Colonic mucosa (tissue), 4 donors: ENCODE measurements at places on chromosomes 16 and 17. TPM values are rescaled to one million over a fixed set of nuclear protein-coding genes. Genes with fewer than 3 reads are reported as not detected.

DNA sequence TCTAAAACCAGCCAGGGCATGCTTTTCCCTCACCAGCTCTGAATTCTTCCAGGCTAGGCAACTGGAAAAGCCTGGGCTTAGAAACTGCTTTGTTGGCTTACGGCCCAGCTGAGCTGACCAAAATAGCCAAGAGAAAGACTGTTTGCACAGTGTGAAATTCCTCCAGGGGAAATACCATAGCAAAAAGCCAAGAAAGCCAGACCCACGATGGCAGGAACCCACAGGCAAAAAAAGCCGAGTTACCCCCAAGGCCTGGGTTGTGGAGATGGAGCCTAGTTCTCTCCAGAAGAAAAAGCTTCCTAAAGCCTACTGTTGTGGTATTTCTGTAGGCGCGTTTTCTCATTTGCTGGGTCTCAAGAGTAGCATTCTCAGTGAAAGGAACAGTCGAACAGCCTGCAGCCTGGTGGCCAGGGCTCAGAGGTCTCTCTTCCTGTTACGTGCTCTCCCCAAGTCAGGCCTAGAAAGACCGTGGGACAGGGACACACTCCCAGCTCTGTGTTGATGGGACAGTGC lies 9.2 kb downstream of the SP2 start:
- no peak overlapping the region for H3K4me3 ChIP-seq
- peak; percentile 40 for DNase-seq
- H3K36me3 ChIP-seq: no peaks in the 10 kb centered on the region
- H3K27ac ChIP-seq: peak overlapping the region; percentile 39
- H3K4me1 ChIP-seq: no peaks in the 10 kb centered on the region

Gene GGT6
- 163 TPM for total RNA-seq

DNA sequence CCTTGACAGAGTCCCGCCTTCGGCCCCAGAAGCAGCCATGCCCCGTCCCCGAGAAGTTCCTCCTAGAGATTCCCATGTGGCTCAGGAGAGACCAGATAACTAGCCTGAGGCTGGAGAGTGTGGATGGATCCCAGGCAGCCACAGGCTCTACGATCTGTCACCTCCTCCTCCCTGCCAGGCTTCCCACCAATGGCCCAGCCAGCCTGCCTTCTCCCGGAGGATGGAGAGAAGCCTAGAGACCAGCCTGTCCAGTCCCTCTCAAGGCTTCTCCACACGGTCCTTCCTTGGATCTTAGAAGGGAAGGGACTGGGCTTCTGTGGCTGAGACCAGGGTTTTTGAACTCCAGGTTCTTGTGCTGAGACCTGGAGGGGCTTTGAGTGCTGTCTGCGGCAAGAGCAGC lies 1.6 kb upstream of the SMTNL2 start:
- peaks cover 3% of the 10 kb centered on the region for H3K4me1 ChIP-seq
- H3K4me3 ChIP-seq: no peak overlapping the region

DNA sequence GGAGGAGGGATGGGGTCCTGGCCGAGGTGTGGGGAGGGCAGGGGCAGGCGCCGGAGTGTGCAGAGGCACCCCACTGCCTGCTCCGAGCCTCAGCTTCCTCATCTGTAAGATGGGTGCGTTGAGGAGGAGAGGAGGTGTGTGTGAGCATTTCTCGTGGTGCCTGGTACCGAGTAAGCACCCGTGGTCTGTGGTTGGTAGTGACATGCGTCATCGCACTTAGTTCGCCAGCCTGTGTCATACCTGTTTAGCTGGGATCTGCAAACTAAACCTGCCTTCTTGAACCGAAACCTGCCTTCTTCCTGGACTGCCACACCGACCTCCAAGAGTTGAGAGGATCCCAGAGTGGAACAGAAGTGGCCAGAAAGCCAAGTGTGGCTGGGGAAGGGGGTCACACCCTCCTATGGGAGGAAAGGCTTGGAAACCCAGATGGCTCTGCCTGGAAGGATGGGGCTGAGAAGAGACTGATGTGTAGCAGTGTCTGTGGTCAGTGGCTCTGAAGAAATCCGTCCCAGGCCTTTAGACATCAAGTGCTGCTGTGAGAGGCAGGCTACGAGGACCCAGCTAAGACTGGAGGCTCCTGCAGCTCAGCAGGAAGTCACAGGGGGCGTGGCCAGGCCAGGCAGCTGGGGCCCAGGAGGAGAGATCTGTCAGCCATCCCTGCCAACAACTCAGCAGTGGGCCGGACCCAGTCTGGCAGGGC lies 162.6 kb upstream of the PLCG2 start:
- H3K27me3 ChIP-seq: no peaks in the 10 kb centered on the region
- H3K4me1 ChIP-seq: peaks cover 5% of the 10 kb centered on the region
- no peak overlapping the region for H3K4me3 ChIP-seq
- H3K27ac ChIP-seq: peak overlapping the region; percentile 36

- no peaks in the 10 kb centered on the region for H3K27me3 ChIP-seq
- no peaks in the 10 kb centered on the region for H3K4me1 ChIP-seq
Observed at GRCh38 chr16:54632322-54633220, 298.1 kb upstream of the IRX5 start.

DNA sequence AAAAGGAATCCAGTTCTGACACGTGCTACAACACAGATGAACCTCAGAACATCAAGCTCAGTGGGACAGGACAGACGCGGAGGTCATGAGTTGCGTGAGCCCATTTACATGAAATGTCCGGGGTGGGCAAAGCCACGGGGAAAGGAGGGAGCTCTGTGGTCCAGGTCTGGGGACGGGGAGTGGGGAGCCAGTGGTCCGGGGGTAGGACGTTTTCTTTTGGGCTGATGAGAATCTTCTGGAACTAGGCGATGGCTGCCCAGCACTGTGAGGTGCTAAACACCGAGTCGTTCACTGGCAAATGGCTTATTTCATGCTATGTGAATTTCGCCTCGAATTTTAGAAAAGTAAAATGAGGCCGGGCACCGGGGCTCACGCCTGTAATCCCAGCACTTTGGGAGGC lies 2.6 kb upstream of the LMF1 start:
- H3K36me3 ChIP-seq: no peaks in the 10 kb centered on the region
- H3K4me3 ChIP-seq: no peak overlapping the region
- peaks cover under 1% of the 10 kb centered on the region for H3K27me3 ChIP-seq
- H3K27ac ChIP-seq: no peak overlapping the region
- no peak for DNase-seq

Gene ALOX15B
- total RNA-seq: 0.56 TPM

- H3K36me3 ChIP-seq: no peaks in the 10 kb centered on the region
- no peak overlapping the region for H3K4me3 ChIP-seq
- no peaks in the 10 kb centered on the region for H3K27me3 ChIP-seq
- no peaks in the 10 kb centered on the region for H3K4me1 ChIP-seq
Observed at GRCh38 chr16:9343276-9343675, 251.8 kb downstream of the HAPSTR1 start.

Gene CPHXL
- total RNA-seq: not detected

DNA sequence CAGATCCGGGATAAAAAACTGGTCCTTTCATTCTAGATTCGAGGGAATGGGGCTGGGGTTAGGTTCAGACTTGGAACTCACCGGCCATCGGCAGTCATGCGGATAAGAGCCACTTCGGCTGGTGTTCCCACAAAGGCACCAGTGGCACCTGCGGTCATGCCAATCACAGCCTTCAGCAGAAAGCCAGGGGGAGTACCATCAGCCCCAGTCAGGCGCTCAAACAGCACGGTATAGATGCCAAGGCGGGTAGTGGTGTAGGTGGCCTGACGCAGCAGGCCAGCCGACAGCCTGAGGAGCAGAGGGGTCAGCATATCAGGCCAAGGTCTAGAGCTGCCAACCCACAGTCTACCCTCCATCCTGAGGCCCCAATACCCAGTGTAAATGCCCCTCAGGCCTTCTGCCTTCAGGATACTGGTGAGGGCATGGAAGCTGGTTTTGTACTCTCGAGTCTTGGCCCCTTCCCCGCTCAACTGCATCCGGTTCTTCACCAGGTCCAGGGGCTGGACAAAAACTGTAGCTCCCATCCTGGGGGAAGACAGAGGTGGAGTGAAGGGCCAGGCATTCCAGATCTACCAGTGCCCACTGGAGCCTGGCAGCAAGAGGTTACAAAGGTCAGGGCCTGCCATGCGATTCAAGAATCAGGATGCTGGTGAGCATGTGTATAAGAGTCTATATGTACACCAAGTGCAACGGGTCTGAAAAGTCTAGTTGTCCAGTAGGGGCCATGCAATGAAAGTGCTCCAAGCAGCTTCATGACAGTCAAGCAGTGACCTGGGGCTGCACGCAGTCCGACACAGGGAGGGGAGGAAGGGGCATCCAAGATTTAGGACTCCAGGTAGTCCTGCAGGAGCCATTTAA lies 929 bp downstream of the SLC25A11 start:
- peaks cover 11% of the 10 kb centered on the region for H3K4me1 ChIP-seq
- no peak for DNase-seq
- H3K27ac ChIP-seq: peak overlapping the region; percentile 98
- H3K36me3 ChIP-seq: peaks cover 12% of the 10 kb centered on the region

DNA sequence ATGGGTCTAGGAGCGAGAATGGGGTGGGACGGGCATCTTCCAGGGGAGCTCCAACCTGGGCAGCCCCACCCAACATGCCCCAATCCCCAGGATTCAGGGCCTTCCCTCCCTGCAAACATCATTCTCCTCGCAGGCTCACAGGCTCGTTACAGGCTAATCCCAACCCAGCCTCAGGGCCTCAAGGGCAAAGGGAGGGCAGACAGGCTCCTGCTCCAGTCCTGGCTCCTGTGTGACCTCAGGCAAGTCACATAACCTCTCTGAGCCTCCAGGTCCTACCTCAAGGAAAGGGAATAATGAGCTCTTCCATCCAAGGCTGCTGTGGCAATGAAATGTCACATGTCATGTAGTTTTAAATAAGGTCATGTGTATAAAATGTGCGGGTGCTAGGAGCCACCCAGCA lies 186.5 kb upstream of the TNRC6C start:
- no peak overlapping the region for H3K4me3 ChIP-seq
- H3K27me3 ChIP-seq: no peaks in the 10 kb centered on the region
- H3K4me1 ChIP-seq: no peaks in the 10 kb centered on the region
- no peak overlapping the region for H3K27ac ChIP-seq

DNA sequence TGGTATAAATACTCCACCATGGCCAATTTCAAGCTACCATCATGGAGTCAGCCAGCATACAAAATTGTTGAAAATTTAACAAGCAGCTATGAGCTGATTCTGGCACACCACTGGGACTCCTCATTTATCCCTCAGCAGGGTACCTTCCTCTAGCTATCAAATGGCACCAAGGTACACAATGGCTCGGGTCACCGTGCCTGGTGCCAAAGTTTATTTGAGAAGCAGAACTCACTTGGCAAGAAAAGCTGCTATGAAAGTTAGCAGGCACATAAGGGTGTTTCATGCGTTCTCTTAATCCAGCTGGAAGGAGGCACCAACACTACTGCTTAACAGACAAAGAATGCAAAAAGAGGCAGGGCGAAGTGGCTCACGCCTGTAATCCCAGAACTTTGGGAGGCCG lies 51.6 kb downstream of the IKZF3 start:
- H3K27me3 ChIP-seq: no peaks in the 10 kb centered on the region
- no peak for DNase-seq

Gene ZNF598
- 45.4 TPM for total RNA-seq

DNA sequence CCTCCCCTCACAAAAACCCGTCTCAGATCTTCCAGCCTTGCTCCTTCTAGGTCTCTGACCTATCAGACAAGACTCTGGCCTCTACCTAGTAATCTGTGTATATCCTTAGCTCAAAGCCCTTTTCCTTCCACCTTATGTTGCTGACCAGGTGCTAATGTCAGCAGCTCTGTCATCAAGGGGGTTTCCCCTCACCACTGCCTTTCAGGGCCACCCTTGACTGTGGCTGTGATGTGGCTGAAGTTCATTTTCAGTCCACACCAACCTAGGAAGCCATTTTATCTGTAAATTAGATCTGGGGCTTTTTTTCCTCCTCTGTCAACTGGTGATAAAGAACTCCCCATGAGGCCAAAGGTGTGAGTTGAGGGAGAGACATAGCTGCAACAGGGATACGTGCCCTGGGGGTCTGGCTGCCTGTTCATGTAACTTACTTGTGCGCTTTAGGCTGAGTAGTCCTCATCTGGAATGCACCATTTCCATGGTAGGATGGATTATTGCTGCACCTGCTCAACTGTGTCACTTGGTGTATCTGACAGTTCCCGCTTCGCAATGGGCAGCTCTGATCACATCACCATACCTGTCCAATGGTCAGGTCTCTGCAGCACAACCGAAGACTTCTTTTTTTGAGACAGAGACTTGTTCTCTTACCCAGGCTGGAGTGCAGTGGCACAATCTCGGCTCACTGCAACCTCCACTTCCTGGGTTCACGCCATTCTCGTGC lies 14.7 kb upstream of the RUNDC3A start:
- H3K4me3 ChIP-seq: no peak overlapping the region
- DNase-seq: no peak
- no peak overlapping the region for H3K27ac ChIP-seq
- no peaks in the 10 kb centered on the region for H3K27me3 ChIP-seq
- H3K4me1 ChIP-seq: no peaks in the 10 kb centered on the region
- no peaks in the 10 kb centered on the region for H3K36me3 ChIP-seq

Gene KRTAP4-5
- total RNA-seq: not detected

GRCh38 chr16:50284131-50284911 lies 18.0 kb downstream of the ADCY7 start:
- H3K4me3 ChIP-seq: no peak overlapping the region
- H3K27me3 ChIP-seq: no peaks in the 10 kb centered on the region
- peak; percentile 46 for DNase-seq
- H3K36me3 ChIP-seq: no peaks in the 10 kb centered on the region
- no peak overlapping the region for H3K27ac ChIP-seq

Gene PRR35
- not detected for total RNA-seq

Gene OR2C1
- total RNA-seq: not detected

- DNase-seq: no peak
- H3K27me3 ChIP-seq: no peaks in the 10 kb centered on the region
- no peak overlapping the region for H3K4me3 ChIP-seq
- no peaks in the 10 kb centered on the region for H3K4me1 ChIP-seq
Observed at GRCh38 chr16:88957887-88958577, 19.0 kb downstream of the CBFA2T3 start.

GRCh38 chr16:76195056-76195455 lies 82.1 kb upstream of the CNTNAP4 start:
- no peak overlapping the region for H3K27ac ChIP-seq
- no peak for DNase-seq
- H3K4me3 ChIP-seq: no peak overlapping the region
- H3K36me3 ChIP-seq: no peaks in the 10 kb centered on the region
- H3K4me1 ChIP-seq: no peaks in the 10 kb centered on the region

DNA sequence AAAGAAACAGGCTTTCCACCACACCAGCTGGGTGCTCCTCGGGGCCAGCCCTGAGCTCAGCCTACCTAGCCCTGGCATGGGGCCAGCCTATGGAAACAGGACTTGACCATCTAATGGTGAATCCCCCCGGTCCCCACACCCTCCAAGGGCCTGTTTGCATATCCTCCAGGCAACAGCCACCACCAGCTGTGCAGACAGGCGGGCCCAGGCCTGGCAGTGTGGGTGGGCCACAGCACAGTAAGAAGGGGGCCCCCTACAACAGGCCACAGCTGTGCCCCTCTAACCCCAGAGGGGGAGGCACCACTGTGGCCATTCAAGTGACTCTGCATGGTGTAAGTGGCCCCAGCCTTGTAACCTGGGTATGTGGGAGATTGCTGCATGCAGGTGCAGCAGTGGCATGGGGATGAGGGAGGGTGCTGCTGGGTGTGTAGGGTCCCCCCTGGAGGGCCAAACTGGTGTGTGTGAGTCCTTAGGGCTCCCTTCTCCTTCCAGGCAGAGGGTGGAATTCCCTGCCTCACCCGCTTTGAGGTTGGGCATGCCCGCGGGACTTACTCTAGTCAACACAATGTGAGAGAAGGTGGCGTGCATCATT lies 148.2 kb downstream of the C16orf78 start:
- DNase-seq: no peak
- H3K27ac ChIP-seq: no peak overlapping the region
- no peaks in the 10 kb centered on the region for H3K4me1 ChIP-seq
- no peak overlapping the region for H3K4me3 ChIP-seq
